Choroid plexus epithelial cell (primary cell): ENCODE measurements at places on chromosomes 12 and 14.
A peak's percentile ranks its signal among the peaks of the same experiment; 100 is the strongest.

GRCh38 chr12:111686574-111687105 is 787 bp downstream of the ACAD10 start:
- DNase-seq: peak; percentile 48

DNA sequence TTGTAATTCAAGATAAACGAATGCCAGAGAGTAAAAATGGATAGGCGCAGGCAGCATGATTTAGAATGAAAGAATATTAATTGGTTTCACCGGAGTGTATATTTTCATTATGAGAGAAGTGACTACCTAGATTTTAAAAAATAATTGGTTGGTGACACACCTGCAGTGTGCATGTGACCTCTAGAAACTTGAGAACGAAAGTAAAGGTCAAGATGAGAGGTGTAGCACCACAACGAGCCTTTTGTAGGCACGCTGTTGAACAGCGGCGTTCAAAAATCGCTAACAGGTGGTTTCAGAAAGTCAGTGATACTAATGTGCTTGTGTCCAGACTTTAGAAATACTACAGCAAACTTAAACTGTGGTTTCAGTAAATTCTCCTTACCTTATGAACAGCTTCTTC is 123.8 kb downstream of the NPAS3 start:
- DNase-seq: no peak

- DNase-seq: peak; percentile 48
These were observed at the start of gene SLC8A3 for GRCh38 chr14:70188659-70189455. Gene SLC8A3, minus strand, starts transcription at chr14:70188951. Its CDS starts 20,529 bp downstream, at chr14:70168422.

DNA sequence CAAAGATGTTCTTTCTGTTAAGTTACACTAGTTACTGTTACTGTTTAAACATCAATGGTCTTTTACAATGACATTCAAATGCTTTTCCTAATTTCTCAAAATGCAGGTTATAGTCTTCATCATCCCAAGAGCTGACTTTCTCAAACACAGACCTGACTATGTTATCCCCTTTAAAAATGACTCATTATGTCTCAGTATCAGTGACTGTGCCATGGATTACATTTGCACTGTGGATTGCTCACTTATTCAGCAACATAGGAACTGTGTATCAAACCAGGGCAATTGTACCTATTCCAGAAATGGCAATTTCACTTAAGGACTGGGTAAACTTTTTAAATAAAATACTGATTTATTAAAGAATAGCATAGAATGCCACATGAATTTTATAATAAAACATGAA is 630.2 kb upstream of the NOVA1 start:
- DNase-seq: no peak

DNA sequence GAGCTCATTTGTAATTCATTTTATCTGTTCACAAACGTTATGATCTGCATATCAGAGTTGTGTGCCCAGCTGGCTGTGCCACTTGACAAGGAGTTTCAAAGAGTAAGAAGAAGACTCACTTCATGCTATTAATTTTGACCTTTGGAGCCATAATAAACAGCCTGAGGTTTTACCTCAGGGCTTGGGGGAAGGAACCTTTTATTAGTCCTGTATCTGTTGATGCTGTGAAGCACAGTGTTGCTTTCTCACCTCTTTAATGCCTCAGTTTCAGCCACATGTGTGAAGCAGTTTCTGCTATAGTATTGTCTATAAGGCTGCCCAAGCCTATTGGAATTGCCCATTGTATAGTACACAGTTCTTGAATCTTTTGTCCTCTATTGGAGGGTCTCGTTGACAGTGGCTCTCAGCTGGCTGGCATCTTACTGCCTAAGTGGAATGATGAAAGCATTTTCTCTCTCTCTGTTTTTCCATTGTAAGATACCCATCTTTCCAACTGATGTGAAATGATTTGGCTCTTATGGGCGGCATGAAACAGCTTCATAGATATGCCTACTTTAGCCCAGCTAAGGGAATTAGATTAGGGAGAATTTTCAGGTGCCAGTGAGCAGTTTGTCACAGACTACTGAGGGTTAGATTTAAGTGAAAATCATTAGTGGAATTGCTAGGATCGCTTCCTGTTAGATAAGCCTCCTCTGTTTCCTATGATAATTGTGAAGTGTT is 34.7 kb downstream of the GPATCH2L start:
- DNase-seq: no peak

DNA sequence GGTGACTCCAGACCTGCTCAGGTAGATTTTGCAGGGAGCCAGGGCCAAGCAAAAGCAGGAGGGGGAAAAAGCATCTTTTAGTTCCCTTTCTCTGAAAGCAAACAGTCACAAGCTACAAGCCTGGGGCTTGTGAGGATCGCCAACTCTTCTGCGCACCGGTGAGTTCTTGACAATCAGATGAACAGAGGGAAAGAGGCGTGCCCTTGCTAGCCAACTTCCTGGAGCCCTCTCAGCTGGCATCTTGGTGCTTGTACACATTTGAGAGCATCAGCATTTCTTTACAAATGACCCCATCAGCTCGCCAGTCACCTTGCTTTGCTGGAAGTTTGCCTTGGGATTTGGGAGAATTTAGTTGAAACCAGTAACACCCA is 55.5 kb downstream of the ZNF664 start:
- DNase-seq: no peak

GRCh38 chr12:130965214-130965613 is 11.5 kb downstream of the ADGRD1 start:
- DNase-seq: no peak

GRCh38 chr12:116142936-116143898 is 134.3 kb downstream of the MED13L start:
- DNase-seq: peak; percentile 83

- no peak for DNase-seq
These were observed 2.3 kb downstream of the RPS6KA5 start for GRCh38 chr14:91058042-91058581.

GRCh38 chr12:67147447-67147846 is 121.7 kb upstream of the CAND1 start:
- no peak for DNase-seq

GRCh38 chr14:101624536-101624935 is 63.2 kb downstream of the DIO3 start:
- DNase-seq: peak; percentile 2

GRCh38 chr14:91173221-91173670 is 59.4 kb downstream of the DGLUCY start:
- peak; percentile 89 for DNase-seq

- DNase-seq: no peak
These were observed 451.1 kb downstream of the PCNX1 start for GRCh38 chr14:71358209-71358931.

- no peak for DNase-seq
These were observed 10.1 kb downstream of the PTGDR start for GRCh38 chr14:52277552-52277951.

DNA sequence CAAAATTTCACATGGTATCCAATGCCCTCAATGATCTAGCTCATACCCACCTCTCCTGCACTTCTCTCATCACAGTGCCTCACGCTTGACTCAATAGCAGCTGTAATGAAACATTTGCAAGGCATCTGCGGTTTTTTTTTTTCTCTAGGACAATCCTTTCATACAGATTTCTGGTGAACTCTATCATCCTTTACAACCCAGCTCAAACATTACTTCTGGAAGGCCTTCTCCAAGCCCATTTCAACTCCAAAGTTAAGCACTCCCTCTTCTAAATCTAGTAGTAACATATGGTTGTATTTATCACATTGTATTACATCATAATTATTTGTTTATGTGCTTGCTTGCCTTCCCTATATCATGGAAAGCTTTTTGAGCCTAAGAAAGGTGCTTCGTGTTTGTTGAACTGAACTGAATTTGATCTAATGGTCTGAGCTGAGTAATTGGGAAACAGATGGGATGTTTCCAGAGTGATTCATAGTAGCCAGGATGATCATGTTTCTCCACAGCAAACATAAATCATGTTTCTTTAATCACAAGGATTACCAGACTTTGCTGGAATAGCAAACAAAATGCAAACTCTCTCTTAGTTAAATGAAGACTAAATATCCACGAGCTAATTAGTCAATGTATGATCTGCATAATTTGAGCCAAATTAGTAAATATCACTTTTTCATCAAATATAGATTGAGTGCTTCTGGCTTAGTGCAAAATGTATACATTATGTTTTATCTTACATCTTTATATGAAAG is 14.3 kb downstream of the CFL2 start:
- DNase-seq: peak; percentile 92

DNA sequence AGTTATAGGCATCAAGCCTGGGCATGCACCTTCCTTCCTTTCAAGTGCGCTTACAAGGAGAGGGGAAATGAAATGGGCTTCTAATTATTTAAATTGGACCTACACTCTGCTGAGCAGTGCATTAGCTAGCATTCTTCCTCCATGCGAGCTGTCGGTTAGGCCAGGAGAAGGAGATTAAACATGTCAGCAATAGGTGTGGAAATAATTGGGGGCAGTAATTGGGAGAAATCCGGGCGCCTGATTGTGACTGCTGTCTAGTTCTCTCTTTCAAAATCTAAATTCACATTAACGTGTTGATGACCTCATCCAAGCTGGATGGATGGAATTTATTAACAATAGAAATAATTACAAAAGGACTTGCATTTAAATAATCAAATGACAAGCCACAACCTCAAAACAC is 86.2 kb upstream of the SEL1L start:
- DNase-seq: no peak

GRCh38 chr14:46819117-46819516 is 167.5 kb upstream of the RPL10L start:
- no peak for DNase-seq

DNA sequence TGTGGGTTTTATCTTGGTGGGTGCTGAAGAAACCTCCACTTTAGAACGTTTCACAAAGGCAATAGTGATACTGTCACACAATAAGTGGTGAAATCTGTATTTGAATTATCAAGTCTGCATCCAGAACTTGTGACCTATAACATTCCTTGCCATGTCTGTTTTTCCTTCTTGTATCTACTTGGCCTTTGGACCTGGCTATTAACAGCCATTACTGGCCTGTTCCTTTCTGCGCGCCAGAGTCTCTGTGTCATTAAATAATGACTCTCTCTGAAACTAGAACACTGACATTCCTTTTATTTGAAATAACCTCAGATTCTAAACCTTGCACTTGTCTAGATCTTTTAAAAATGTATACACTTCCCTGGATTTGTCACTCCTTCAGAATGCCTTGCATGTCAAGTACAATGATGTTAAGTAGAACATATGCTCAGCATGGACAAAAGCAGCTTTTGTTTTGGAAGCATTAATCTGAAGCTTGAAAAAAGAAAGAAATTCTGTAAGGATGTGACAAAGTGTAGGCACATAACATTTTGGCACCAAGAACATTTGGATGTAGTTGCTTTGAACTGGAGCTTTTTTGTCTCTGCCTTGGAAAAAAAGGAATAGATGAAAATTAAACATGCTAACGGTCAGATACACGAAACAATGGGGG is 95.5 kb upstream of the RPL10L start:
- no peak for DNase-seq

- no peak for DNase-seq
These were observed 232.6 kb upstream of the EGLN3 start for GRCh38 chr14:34183478-34183877.

GRCh38 chr14:65359503-65359902 is 53.0 kb upstream of the FUT8 start:
- DNase-seq: peak; percentile 69

GRCh38 chr14:99679996-99680395 is 4.1 kb upstream of the CYP46A1 start:
- DNase-seq: no peak

- no peak for DNase-seq
These were observed 68.8 kb upstream of the SFSWAP start for GRCh38 chr12:131642101-131642540.

- no peak for DNase-seq
These were observed 590.4 kb downstream of the MED13L start for GRCh38 chr12:115687094-115687493.

DNA sequence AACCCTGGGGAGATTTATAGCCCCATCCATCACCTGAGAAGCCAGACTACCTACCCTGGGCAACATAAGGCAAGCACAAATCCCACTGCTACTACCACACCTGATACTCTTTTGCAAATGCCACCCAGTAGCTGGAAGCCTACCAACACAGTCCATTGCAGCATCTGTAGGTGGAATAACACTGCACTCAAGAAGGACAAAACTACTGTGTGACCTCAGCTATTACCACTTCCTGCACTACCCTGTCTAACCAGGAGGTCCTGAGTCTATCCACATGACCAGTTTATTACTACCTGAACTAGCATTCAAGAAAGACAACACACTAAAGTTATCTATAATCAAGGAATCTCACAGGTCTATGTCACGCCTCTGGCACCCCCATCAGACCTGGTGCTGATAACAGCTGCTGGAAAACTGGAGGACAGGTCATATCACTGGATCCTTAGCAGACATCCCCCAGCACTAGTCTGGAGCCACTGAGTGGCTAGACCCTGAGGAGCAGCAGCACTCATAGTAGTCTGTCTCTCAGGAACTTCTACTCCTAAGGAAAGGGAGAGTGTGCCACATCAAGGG is 2.9 kb upstream of the CLEC1A start:
- DNase-seq: no peak
